ENCODE measurements at places on chromosomes 6 and 20.

GRCh38 chr6:78688668-78689067 lies 178.7 kb upstream of the IRAK1BP1 start:
- DNase-seq: no peak

DNA sequence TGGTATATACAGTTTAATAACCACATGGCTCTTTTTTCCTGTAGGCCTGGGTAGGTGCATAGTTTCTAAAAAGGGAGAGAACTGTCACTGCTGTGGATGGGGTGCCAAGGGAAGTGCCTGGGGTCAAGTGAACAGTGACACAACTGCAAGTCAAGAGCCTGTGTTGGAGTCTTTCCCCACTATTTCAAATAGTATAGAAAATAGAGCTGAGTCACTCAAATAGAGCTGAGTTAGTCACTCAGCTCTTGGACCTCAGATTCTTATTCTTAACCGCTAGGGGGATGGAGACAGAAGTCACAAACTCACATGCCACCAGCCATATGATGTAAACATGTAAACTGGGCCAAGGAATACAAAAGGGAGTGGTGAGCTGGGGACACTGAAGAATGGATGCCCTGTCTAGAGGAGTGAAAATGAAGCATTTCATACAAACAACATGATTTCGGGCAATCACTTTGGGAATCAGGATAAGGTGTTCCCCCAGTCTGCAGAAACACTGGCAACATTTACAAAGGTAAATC lies 2.1 kb downstream of the NQO2 start:
- no peak for DNase-seq

DNA sequence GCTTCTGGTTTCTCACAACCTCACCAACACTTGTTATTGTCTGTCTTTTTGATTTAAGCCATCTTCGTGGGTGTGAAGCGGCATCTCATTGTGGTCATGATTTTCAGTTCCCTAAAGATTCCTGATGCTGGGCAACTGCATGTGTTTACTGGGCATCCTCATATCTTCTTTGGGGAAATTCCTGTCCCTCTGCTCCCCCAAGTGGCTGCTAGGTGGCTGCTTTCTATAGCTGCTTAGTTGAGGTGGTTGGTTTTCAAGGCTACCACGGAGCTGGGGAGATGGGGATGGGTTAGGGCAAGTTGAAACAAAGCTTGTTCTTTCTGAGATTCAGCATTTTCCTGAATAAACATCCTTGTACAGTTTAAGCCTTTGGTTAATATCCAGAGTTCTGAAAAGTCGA lies 403.9 kb upstream of the SULF2 start:
- DNase-seq: no peak

DNA sequence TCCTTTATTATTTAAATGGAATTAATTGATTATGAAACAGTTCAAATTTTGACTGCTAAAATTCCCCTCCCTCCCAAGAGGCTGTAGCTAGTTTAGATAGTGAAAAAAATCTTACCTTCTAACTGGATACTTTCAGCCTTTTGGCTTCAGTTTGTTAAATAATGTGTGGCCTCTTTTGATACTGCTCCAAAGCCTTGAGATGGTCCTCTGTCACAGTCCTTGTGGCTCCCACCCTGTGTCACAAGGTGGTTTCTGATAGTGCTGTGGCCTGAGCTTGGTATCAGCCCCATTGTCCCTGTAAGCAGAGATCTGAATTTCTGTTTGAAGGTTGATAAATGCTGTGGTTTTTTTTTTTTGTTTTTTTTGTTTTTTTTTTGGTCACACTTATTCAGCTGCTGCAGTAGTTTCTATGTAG lies 20.8 kb downstream of the PANK2 start:
- no peak for DNase-seq

DNA sequence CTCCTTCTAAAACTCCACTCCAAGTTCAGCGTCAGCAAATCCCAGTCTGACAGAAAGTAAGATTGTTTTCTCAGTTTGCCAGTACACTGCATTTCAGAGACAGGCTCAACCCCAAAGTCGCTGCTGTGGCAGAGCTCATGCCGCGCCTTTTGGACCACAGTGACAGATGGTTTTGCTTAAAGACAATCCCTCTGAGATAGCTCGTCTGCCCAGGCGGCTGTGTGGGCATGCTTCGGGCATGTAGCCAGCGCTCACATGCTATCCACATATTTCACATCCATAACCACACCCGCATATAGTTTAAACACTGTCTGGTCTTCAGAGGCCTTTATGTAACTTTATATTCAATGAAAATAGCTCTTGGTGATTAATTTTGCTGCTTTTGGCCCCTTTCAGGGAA lies 14.7 kb upstream of the PXDC1 start:
- DNase-seq: no peak

GRCh38 chr6:42113936-42114636 lies 28.3 kb downstream of the C6orf132 start:
- DNase-seq: no peak

DNA sequence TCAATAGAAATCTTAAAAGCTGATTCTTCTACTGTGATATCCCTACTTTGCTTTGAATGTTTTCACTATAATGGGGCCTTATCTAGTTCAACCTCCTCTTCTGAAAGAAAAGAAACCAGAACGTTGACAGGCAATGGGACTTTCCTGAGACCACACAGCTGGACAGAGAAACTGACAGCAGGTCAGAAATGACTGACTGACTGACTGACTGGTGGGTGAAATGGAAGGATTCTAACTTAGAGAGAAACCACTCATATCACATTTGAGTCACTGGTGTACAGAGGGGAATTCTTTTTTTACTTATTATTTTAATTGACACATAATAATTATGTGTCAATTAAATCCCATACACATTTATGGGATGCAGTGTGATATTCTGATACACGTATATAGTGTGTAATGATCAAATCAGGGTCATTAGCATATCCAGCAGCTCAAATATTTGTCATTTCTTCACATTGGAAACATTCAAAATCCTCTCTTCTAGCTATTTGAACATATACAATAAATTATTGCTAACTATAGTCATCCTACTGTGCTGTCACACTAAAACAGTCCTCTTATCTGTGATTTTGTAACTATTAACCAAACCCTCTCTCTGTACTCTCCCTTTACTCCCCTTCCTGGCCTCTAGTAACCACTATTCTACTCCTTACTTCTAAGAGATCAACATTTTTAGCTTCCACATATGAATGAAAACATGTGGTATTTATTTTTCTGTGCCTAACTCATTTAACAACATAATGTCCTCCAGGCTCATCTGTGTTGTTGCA lies 64.8 kb upstream of the NRSN1 start:
- DNase-seq: no peak

DNA sequence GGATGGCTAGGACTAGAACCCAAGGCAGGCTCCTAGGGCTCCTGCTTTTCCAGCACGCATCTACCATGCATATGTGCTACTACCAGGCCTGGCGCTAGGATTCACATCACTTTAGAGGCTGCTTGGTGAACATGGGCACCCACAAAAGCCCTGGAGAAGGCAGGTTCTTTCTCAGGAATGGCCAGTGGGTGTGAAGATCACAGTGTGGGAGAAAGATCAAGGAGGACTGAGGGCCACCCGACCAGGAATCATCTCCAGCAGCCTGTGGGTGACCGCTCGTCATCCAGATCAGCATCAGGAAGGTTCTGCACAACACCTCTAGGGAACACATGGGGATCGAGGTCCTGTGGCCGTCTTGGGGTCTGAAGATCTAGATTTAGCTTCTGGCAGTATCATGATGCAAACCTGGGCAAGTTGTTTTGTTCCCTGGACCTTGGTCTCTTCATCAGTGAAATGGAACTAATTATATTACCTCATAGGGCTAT lies 27.3 kb downstream of the SRSF3 start:
- DNase-seq: no peak

GRCh38 chr20:45987108-45987780 lies 15.2 kb upstream of the ZNF335 start:
- no peak for DNase-seq

- DNase-seq: peak; percentile 56
Observed at GRCh38 chr6:14770572-14770971, 475.3 kb upstream of the JARID2 start.

DNA sequence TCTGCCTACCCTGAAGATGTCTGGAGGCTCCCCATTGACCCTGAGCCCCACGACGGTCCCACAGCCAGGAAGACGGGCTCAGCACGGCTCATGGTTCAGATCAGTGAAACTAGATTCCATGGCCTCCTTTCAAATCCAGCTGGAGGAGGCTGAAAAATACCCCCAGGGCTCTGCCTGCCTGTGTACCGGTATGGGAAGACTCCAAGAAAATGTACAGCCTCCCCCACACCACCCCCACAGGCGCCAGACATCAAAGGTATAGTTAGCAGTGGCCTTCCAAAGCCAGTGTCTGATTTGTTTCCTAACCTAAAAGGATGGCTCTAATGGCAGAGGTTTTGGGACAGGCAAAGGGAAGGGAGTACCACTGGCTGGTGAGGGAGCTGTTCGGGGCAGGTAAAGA lies 86.2 kb upstream of the SNAP25 start:
- no peak for DNase-seq

DNA sequence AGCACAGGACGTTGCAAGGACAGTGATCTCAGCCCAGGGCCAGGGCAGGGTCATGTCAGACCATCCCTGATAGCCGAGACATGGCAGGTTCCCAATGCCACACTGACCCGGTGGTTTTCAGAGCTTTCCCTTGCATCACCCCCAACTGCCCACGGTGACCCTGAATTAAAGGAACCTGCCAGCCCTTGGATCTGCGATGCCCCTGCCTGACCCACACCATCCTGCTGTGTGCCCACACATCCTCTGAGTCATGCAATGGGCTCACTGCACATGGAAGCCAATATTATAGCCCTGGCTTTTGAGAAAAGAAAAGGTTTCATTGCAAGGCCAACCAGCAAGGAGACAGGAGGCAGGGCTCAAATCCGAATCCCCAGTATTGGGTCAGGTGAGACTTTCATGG lies 132.6 kb upstream of the CST7 start:
- DNase-seq: no peak

- peak; percentile 4 for DNase-seq
Observed at GRCh38 chr20:63101781-63102720, 95.3 kb upstream of the BHLHE23 start.

- no peak for DNase-seq
Observed at GRCh38 chr20:2814076-2814475, 711 bp upstream of the C20orf141 start.

GRCh38 chr6:36094753-36095496 lies 35.4 kb upstream of the MAPK13 start:
- peak; percentile 27 for DNase-seq

DNA sequence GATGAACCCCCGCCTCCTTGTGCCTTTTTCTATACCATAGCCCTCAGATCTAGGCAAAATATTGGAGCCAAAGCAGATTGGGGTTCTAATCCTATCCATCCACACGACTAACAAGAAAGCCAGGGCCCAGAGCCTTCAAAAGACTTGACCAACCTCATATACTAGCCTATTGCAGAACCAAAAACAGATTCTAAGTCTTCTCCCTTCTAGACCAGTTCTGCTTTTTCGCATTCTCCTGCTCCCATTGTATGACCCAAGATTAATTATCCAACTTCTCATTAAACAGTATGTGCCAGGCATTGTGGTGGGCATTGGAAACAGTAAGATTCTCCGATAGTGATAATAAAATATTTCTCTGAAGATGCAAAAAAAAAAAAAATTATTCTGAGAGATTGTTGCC lies 113.7 kb upstream of the JARID2 start:
- DNase-seq: no peak

- DNase-seq: no peak
Observed at GRCh38 chr6:36312854-36313648, 23.6 kb downstream of the BNIP5 start.

DNA sequence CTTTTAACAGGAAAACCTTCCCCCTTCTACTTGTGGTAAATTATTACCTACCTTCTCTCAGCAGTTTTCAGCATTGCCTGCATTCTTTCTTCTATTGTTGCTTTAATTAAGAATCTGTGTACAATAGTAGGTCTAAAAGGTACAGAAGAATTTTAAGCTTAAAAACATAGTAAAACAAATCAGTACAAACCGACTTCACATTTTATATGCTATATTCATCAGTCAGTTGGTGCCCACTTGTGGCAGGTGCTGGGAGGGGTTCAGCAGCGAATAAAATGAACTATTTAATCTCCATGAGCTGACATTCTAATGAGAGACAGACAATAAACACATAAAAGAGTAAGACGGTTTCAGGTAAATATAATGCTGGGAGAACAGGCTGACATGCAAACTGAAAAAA lies 73.4 kb upstream of the FBXO30 start:
- DNase-seq: no peak

GRCh38 chr6:94005835-94006234 lies 586.5 kb upstream of the EPHA7 start:
- DNase-seq: no peak

GRCh38 chr6:4983322-4983721 lies 20.5 kb downstream of the RPP40 start:
- DNase-seq: no peak

GRCh38 chr20:42252116-42252515 lies 633.9 kb upstream of the CHD6 start:
- DNase-seq: no peak

DNA sequence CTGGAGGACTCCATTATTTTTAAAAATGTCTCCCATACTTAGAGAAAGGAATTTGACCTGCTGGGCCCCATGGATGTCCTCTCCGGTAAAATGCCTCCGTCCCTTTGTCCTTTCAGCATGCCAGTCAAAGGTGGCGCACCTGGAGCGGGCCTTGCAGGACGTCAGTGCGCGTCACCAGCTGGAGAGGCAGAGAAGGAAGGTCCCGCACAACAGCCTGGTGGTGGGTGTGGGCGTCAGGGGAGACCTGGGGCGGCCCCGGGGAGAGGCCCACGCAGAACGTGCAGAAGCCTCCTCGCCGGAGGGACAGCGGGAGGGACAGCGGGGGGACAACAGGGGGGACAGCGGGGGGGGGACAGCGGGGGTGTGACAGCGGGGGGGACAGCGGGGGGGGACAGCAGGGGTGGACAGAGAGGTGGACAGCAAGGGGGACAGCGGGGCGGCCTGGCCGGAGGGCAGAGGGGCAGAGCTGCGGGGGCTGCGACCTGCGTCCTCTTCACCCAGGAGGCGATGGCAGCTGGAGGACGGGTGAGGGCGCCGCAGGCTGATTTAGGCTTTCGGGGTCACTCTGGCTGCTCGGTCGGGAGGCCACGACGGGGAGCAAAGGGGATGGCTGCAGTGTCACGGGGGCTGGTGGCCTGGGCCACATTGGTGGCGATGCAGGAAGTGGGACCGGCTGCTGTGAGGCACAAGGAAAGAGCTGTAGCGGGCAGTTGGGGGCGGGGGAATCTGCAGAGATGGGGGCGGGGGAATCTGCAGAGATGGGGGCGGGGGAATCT lies 859 bp upstream of the KIF25 start:
- no peak for DNase-seq

GRCh38 chr6:136982928-136983327 lies 60.8 kb downstream of the SLC35D3 start:
- DNase-seq: no peak

DNA sequence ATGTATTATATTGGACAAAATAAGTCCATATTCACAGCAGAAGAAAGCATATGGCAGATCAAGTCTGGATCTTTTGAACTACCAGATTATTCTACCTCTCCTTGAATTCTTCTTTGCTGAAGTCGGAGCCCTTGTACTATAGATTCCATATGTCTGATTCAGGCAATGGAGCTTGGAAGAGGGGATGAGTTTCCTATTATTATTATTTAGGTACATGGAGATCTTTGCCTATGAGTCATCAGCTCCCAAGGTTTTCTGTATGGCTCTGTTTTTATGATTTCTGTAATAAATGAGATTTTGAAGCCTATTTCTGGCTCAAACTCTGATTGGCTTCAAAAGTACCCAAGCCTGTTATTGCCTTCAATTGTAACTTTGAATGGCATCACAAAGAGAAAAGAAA lies 72.0 kb downstream of the OPRM1 start:
- DNase-seq: no peak

All from non-pigmented ciliary epithelial cell (primary cell).